WERI-Rb-1 (cell line): ENCODE measurements at places on chromosomes 6 and 20.

- DNase-seq, result no peak
Observed at GRCh38 chr6:118473266-118473665, 74.8 kb upstream of the PLN start.

DNA sequence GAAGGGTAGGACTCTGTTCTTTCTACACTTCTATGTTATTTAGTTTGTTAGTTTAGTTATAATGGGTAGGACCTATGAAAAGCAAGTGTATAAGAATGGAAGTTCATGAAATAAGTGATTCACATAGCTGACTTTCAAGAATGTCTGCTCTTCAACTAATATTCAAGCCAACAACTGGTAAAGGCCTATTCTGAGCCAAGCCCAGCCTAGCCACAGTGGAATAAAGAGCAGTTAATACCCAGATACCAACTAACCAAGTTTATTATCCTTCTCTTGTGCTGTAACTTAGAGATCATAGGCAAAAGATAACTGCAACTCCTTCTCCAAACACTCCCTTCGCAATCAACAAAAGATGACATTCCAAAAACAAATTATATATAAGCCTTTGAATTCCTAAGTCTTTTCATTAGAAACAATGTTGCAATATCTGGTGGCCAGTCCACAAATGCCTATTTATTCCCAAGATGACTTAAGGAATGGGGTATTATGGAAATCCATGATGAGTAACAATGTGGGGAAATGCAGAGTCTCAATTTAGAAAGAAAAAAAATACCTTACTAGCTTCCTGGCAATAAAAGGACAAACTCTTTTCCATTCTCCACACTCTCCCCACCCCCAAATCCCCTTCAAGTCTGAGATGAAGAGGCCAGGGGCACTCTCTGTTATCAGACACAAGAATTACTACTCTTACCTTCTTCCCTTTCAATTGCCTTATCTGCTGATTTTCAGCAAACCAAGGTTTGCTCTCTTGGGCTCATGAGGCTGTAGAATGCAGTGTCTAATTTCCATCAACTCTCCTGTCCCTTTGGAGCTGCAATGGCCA lies 27.4 kb downstream of the BTBD9 start:
- DNase-seq, result no peak

DNA sequence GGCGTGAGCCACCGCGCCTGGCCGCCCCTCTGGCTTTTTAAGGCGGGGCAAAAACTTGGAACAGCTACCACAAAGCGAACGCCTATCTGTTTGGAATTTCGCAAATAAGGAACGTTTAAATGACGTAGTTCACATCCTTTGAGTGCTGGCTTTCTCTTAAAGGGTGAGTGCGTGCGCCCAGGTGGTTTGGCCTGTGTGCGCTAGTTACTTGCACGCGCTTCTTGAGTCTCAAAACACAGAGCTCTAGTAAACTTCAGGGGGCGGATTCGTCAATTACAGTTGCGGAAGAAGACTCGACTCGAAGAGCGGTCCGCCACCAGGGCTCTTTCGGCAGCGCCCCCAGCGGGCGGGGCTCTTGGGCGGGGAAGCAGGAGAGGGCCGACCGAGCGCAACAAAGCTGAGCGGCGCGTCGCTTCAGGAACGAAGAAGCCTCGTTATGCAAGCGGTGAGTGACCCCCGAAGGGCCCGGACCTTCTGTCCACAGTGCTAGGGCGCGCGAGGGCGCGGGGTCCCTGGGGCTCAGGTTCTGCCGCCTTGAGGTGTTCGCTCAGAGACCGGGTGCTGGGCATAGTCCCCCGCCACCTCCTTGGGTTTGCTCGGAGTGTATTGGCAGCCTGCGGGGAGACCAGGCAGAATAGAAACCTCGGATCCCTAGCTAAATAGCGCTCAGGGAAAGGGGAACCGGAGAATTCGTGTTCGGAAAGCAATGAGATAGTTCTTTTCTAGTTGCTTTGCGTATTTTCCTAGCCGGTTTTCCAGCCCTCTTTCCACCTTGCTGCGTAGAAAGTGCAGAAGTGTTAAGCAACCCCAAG lies at the start of gene SYCP2L:
Gene SYCP2L (plus strand): TSS at position 362 of the 812 bp plus-strand sequence. CDS start 75 bp downstream, at position 437.
- DNase-seq, result no peak

DNA sequence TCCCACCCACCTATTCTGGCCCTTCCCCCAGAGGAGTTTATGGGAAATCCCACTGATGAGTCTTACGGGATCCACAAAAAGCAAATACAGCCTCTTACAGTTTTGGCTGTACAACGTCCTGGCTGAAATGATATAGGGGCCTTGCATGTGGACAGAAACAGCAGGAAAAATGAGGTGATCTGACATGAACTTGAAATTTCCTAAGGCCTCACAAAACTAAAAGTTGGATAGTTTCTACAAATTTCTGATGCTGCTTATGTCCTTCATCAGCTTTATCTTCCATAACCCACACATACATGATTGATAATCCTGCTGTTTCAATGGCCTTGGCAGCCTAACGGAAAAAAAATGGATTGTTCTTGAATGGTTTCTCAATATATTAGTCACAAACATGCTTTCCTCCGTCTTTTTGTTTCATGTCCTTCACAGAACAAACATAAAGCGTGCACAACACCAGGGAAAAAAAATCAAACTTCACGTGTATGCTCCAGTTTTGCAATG lies 118.8 kb downstream of the BMP5 start:
- DNase-seq, result no peak

GRCh38 chr6:21115111-21115510 lies 478.4 kb upstream of the SOX4 start:
- no peak for DNase-seq

DNA sequence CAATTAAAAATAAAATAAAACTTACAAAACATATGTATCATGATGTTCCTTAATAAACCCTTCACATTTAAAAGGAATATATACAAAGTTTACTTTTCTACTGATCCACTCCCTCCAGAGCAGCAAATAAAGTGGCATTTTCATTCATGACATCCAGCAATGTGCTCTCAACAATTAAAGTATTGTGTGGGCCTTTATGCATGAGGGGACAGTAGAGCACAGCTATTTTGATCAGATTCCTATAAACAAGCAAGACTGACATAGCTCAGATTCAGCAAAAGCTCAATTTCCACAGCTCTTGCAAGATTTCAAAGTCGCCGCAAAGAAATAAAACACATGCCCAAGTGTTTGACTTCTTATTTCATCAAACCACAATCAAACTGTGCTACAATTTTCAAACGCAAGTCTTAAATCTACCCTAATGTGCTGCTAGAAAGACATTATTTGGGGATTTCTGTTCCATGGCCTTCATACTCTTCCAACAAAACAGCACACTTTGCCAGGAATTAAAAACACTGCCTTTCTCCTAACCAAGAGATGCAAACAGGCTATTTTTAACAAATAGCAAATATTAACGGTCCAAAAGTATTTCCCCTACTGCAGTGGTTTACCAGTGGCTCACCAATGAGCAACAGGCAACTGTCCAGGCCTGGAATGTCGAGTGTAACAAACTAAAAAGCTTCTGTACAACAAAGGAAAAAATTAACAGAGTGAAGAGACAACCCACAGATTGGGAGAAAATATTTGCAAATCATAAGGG lies 52.3 kb downstream of the MBOAT1 start:
- no peak for DNase-seq

DNA sequence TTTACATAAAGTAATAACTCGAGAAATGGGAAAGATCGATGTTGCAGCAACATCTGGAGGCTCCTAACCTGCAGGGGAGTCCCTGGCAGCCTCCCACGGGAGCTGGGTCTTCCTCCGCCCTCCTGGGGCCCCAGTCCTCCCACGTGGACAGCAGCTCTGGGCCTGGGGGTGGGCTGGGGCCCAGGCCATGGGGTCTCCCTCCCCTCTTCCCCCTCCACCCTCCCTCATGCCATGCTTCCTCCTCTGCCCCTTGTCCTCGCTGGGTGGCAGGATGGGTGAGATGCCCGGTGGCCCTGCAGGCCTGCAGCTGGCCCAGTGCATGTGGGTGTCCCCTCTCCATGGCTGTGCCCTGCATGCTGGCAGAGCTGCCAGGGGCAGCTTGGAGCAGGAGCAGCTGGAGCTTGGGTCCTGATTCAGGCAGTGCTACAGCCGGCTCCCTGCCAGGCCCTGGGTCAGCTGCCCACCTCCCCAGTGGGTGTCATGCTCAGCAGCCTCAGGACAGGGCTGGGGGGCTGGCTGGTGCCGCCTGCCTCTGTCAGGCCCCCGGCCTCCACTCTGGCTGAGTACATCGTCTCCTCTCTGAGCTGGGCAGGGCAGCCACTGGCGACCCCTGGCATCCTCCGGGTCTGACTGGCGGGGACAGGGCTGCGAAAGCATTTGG lies 48.9 kb upstream of the BHLHE23 start:
- no peak for DNase-seq

GRCh38 chr20:46512943-46513844 lies at the start of gene ZNF334:
TSS of gene ZNF334 (minus strand) at chr20:46513559. CDS start at chr20:46512102, 1,457 bp downstream.
- peak; percentile 91 for DNase-seq

GRCh38 chr20:62977613-62978560 lies 25.4 kb downstream of the SLC17A9 start:
- DNase-seq, result no peak

DNA sequence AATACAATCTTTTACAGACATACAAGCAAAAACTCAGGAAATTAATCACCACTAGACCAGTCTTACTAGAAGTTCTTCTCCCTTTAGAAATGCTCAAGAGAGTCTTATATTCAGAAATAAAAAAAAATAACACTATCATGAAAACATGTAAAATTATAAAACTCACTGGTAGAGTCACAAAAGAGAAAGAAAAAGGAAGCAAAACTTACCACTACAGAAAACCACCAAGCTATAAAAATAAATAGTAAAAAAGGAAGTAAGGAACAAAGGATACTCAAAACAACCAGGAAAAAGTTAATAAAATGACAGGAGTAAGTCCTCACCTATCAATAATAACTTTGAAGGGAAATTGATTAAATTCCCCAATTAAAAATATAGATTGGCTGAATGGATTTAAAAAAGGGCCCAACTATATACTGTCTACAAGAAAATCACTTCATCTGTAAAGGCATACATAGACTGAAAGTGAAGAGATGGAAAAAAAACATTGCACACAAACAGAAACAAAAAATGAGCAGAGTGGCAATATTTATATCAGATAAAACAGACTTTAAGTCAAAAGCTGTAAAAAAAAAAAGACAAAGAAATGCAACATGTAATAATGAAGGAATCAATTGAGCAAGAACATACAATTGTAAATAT lies 489.5 kb downstream of the KIF16B start:
- no peak for DNase-seq
